ENCODE measurements at places on chromosomes 6 and 20. TPM values are rescaled to one million over a fixed set of nuclear protein-coding genes. Genes with fewer than 3 reads are reported as not detected.

- DNase-seq = no peak
Measured at GRCh38 chr6:168447700-168448099, 6.7 kb downstream of the SMOC2 start.

DNA sequence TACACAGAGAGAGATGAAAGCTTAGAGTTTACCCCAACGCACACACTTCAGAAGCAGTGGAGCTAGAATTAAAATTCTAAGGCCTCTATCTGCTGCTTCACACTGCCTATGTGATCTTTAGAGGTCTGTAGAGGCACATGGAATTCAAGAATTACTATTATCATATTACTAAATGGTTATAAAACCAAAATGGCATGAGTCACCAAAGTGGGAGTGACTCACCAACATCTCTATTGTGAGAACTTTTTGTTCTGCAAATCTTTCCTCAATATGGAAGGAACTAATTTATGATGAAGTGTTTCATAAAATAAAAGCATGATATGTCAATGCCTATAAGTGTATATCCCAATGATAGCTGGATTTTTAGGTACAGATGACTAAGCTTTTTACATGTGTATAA lies 28.5 kb upstream of the TMEM244 start:
- DNase-seq = no peak

Gene FBXO9
- 137 TPM for total RNA-seq

Gene ETV7
- not detected for total RNA-seq
